ENCODE measurements at places on chromosomes 7 and 10.

GRCh38 chr7:46100521-46100920 is 179.4 kb upstream of the IGFBP3 start:
- DNase-seq, result no peak

DNA sequence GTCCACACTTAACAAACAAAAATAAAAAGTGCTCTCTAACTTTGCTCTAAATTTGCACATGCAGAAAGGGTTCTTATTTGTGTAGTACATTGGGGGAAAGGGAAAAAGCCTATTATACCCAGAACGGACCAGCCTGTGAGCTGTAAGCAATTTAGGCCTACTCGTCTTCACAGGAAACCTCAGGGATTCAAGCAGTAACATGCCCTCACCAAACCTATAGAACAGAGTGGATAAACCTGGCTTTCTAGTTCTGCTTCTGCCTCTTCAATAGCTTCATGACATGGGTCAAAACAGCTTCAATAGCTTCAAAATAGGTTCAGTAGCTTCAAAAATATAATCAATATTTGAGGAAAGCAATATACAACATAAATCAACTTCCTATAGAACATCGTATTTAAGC is 163.7 kb downstream of the ARL4A start:
- DNase-seq, result no peak

- no peak for DNase-seq
These were observed 51.1 kb downstream of the JMJD1C start for GRCh38 chr10:63414481-63415260.

DNA sequence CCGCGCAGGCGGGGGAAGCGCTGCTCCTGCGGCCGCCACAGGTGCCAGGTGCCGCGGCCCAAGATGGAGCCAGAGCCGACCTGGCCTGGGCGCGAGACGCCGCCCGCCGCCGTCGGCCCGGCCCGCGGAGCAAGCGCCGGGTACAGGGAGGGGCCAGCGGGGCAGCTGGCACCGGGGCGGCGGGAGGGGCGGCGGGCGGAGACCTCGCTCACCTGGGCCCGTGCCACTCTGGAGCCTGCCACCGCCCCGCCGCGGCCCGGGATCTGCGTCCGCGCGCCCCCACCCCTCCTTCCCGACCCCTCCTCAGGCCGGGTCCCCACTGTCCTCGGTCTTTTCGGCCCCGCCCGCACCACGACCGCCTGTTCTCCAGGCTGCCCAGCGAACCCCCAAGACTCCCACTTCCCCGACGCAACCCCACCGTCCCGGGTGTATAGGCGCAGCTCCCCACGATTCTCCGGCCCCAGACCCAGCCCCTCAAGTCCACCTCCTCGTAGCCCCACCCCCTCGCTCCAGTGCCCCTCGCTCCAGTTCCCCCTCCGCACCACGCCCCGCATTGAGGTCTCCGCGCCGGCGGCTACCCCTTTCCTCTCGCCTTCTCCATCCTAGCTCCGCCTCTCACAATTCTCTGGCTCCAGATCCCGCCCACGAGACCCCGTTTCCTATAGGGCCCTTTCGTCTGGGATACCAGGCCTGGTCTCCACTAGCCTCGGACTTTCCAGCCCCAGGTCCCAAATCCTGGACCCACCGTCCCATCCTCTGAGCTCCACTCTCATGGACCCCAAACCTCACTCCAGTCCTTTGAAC is at the start of gene GPRIN2:
Gene GPRIN2, minus strand, starts transcription at position 144 of the 804 bp plus-strand sequence. CDS start 5,922 bp downstream, outside the sequence.
- no peak for DNase-seq

DNA sequence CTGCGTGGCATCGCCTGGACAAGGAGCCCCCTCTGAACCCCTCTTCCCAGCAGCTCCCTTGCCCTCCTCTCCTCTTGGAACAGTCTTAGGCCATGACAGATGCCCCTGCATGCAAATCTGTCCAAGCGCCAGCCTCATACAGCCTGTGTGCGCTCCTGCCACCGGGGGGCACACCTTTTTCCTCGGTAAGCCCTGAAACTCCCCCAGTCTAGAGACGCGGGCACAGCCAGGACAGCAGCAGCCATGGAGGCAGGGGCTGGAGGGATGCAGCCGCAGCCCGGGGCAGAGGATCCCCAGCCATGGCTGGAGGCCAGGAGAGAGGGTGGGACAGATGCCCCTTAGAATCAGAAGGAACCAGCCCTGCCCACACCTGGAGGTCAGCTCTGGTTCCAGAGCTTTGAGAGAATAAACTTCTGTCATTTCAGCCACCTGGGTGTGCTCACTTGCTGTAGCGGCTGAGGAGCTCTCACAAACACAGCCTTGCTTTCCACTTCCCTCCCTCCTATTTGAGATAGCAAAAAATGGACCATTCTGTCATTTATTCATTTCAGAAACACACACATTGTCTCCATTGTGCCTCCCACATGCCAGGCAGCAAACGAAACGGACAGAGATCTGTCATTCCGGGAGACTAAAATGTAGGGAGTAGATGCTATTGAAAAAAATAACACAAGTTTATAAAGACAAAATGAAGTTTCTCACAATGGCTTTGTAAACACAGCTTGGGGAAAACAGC is 241.5 kb downstream of the WDR37 start:
- DNase-seq, result no peak

- DNase-seq, result no peak
These were observed 5.4 kb upstream of the SFTPA1 start for GRCh38 chr10:79605308-79605707.

GRCh38 chr10:119673271-119673670 is 22.1 kb downstream of the BAG3 start:
- no peak for DNase-seq

- DNase-seq, result no peak
These were observed 687.3 kb downstream of the KCNMA1 start for GRCh38 chr10:76950354-76950753.

GRCh38 chr7:96224685-96225084 is 97.2 kb downstream of the SLC25A13 start:
- no peak for DNase-seq

All from activated T-helper 9 cell treated with anti-CD3 and anti-CD28 coated beads, Interleukin-2, amount 50 U/mL, for 16 hours (primary cell).